Esophagus muscularis mucosa (tissue), 4 donors: ENCODE measurements at places on chromosomes 5 and 9. TPM values are rescaled to one million over a fixed set of nuclear protein-coding genes. Genes with fewer than 3 reads are reported as not detected.
A peak's percentile ranks its signal among the peaks of the same experiment; 100 is the strongest.

GRCh38 chr5:158245513-158245912, 386.6 kb upstream of the CLINT1 start:
- no peak for DNase-seq

GRCh38 chr5:108898707-108899106, 151.0 kb downstream of the FER start:
- no peak for DNase-seq

MCTP1 gene
- total RNA-seq = 11.2 TPM

DNA sequence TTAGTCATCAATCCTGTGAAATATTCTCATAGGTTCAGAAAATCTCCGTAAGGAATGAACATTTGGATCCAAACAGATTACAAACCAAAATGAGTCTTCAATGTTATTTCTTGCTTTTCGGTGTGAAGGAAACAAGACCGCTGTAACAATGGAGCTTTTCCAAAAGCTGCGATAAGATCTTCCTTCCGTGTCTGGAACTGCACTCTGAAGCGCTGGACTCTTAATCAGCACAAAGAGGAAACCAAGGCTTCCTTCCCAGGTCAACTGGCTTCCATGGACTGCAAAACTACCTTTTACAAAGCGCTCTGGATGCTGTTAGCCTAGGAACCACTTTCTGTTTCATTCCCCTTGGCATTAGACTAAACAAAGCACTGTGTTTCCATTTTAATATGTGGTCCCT, 137.9 kb upstream of the BASP1 start:
- no peak for DNase-seq

GRCh38 chr9:87010626-87011025, 63.3 kb upstream of the GAS1 start:
- no peak for DNase-seq

DNA sequence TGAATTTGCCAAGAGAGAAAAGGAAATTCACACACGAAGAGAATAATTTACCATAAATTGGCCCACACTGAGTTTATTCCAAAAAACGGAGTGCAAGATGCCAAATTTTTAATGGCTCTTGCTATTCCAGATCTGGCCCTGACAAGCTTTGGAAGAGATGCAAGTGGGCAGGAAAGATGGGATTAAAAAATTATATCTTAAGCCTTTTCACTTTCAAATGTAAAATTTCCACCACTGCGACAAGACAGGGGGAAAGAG, 352.4 kb downstream of the GLIS3 start:
- DNase-seq = no peak

DNA sequence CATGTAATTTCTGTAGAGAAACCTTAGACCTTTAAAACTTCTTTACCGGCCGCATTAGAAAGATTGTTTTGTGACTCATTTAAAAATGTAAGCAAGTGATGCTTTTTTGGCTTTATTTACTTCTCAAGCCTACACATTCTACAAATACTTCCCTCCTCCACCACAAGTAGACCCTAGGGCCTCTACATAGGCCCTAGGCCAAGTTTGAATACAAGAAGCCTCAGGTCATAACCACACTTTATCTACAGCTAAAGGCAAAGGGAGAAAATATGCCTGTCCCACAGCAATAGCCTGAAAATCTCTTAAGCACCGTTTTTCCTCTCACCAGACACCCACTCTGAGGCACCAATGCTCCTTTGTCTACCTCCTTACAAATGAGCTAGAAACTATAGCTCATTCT, 53.9 kb downstream of the CSNK1A1 start:
- DNase-seq = no peak

GRCh38 chr5:162434281-162434680, 366.7 kb downstream of the GABRG2 start:
- DNase-seq = no peak

DNA sequence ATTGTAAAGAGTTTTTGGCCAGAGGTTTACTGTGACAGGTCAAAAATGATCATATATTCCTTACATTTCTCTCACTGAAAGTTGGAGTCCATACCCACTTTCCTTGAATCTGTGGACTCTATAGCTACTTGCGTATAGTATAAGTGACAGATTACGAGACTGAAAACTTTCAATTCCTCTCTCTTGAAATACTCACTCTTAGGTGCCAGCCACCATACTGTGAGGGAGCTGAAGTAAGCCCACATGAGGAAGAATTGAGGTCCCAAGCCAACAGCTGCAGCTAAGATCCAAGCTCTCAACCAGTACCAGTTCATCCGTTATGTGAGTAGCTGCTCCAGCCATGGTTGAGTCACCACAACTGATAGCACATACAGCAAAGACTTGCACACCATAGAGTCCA, 128.1 kb upstream of the FAM174A start:
- no peak for DNase-seq

GRCh38 chr5:113147101-113147508, 170.5 kb downstream of the DCP2 start:
- DNase-seq = peak; percentile 34

CDH9 gene
- total RNA-seq = 0.33 TPM
